ENCODE measurements at places on chromosomes 11 and 22.

GRCh38 chr11:10605941-10606381, 37.5 kb upstream of the LYVE1 start:
- DNase-seq: no peak

- no peak for DNase-seq
These were observed 338.4 kb downstream of the MN1 start for GRCh38 chr22:27463121-27463660.

GRCh38 chr22:20566420-20567260, 59.2 kb downstream of the MED15 start:
- peak; percentile 45 for DNase-seq

GRCh38 chr22:47053013-47053725, 290.7 kb downstream of the TBC1D22A start:
- no peak for DNase-seq

DNA sequence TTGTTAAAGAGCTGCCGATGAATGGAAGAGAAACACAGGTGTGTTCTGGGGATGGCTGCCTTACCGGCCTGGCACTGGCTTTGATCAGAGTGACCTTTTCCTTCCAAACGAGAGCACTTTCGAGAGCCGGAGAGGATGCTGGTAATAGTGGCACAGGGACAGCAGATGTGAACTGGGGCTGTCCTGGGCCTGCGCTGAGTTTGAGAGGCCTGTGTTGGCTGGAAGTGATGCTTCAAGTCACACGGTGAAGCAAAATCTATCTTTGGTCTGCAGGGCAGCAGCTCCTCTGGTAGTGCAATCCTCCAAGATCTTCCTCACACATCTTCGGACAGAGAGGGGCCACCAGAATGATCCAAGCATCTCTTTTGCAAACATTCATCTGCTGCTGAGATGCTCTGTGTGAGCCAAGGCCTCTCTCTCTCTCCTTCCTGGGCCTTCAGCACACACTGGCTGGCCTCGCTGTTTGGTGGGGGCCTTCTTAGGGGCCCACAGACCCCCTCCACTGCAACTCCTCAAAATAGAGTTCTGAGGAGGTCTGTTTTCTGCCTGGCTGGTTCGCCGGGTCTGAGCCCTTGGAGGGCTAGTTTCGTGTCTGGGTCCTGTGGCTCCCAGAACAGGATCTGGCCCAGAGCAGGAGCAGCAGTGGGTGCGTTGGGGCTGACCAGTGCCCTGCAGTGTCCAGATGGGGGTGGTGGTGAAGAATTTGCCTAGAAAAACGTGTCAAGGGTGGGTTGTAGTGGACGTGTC, 6.4 kb downstream of the MPPED1 start:
- no peak for DNase-seq

DNA sequence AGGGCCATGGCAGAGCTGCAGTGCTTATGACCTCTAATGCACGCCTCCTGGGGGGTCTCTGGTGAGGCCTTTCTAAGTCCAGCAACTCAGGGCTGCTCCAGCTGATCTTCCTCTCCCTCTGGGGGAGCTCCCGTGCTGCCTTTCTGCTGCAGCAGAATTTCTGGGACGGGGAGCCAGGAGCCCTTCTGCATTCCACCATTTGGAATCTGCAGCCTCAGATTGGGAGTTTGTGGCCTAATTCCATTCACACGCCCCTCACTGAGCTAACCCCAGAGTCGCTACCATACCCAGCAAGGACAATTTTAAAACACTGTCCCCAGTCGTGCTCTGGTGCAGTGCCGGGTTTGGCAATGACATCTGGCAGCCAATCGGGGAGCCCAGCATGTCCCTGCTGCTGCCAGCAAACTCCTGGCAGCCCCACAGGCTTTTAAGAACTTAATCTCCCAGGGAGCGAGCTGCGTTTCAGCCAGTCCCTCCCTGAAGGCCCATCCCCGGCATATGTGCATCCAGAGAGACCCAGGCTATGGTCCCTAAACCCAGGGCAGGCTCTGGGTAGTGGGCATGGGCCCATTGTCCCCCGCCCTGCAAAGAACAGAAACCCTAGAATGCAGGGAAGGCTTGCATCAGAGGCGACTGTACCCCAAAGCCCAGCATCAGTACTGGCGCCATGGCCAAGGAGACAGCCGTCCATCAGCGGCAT, 4.7 kb downstream of the SHANK2 start:
- no peak for DNase-seq

GRCh38 chr11:109762546-109762945, 330.6 kb upstream of the ZC3H12C start:
- DNase-seq: no peak

- no peak for DNase-seq
These were observed 7.2 kb downstream of the SMTNL1 start for GRCh38 chr11:57544566-57544965.

GRCh38 chr22:36136475-36136874, 24.1 kb downstream of the APOL3 start:
- no peak for DNase-seq

GRCh38 chr11:1126935-1127663, 30.7 kb upstream of the MUC5AC start:
- DNase-seq: no peak

- peak; percentile 55 for DNase-seq
These were observed 30.7 kb downstream of the TOM1 start for GRCh38 chr22:35330258-35330861.

DNA sequence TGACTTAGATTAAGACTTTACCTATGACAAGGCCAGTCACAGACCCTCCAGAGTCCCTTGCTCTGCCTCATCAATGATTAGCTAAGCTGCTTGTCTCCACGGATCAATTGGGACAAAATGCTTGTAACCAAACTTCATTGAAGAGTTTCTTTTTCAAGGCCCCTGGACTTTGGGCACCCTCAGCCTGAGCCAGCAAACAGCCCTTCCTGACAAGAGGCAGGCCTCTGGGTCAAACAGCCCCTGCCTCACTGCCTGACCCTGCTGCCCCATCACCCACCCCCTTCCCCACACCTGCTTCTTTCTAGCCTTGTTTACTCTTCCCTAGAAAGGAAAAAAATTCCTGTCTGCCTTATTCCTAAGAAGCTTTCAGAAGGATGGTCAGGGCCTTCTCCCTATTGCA, 26.3 kb upstream of the CDON start:
- DNase-seq: no peak

DNA sequence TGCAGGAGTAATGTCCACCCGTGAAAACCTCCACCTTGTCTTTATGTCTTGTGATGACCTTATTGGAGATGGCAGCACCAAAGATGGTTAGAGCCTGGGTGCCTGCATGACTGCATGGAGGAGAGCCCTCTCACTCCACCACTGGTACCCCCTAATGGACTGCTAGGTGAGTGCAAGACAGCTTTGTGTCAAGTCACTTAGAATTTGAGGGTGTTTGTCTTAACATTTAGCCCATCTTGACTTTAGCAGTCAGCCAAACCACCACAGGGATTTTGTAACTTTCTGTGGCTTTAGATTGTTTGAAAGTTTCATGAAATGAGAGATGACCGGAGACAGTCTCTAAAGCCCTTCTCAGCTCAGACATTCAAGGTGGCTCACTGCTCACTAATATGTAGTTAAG, 232.9 kb upstream of the NCAM1 start:
- no peak for DNase-seq

DNA sequence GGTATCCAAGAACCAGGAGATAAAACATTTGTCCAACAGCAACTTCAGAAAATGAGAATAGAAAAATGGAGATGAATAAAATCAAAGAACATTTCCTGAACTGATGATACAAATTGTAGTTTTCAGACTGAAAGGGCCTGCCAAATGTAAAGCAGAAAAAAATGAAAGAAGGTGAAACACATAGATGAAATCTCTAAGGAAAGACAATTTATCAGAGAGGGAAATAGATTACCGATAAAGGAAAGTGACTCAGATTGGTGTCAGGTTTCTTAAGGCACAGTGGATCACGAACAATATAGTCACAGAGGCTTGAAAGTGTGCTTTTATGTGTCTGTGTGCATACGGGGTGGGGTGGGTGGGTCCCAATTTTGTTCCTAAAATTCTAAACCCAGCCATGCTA, 4.1 kb upstream of the STT3A start:
- DNase-seq: no peak

GRCh38 chr22:29907753-29908515, 25.0 kb downstream of the MTMR3 start:
- no peak for DNase-seq

- DNase-seq: no peak
These were observed 22.4 kb upstream of the FZD4 start for GRCh38 chr11:86977441-86978050.

- peak; percentile 13 for DNase-seq
These were observed 66.4 kb downstream of the SGSM3 start for GRCh38 chr22:40436505-40437431.

DNA sequence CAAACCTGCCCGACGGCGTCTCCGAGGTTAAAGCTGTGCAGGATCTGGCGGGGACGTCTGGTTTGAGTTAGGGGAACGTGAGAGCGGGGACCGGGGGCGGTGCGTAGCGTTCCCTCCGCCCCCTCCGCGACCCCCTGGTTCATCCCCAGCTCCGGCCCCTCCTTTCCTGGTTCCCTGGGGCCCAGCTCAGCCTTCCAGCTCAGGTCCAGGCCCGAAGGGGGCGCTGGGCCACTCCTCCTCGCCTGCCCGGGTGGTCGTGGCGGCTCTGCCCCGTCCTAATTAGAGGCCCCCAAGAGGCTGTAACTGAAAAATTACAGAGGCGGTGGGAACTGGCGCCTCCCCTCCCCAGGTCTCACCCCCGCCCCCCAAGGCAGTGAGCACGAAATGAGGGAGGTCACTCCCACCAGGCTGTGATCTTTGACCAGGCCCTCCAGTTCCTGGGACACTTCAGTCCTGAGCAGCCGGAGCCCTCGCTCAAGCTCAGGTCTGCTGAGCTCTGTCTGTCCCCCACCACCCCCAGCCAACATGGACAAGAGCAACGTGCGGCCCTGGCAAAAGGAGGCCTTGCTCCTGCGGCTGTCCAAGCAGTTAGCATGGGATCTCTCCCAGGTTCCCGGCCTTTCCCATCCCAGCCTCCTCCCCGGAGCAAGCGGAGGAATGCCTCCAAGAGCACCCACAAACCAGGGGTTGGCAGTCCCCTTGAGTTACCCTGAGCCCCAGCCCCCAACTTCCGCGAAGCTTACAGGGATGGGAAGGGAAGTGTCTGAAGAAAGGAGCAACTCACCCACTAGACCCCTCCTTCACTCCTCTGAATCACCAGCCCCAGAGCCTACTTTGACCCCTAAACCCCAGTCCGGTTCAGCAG, 3.3 kb downstream of the CD248 start:
- DNase-seq: no peak

- DNase-seq: no peak
These were observed 17.5 kb upstream of the TMEM184B start for GRCh38 chr22:38290347-38290746.

DNA sequence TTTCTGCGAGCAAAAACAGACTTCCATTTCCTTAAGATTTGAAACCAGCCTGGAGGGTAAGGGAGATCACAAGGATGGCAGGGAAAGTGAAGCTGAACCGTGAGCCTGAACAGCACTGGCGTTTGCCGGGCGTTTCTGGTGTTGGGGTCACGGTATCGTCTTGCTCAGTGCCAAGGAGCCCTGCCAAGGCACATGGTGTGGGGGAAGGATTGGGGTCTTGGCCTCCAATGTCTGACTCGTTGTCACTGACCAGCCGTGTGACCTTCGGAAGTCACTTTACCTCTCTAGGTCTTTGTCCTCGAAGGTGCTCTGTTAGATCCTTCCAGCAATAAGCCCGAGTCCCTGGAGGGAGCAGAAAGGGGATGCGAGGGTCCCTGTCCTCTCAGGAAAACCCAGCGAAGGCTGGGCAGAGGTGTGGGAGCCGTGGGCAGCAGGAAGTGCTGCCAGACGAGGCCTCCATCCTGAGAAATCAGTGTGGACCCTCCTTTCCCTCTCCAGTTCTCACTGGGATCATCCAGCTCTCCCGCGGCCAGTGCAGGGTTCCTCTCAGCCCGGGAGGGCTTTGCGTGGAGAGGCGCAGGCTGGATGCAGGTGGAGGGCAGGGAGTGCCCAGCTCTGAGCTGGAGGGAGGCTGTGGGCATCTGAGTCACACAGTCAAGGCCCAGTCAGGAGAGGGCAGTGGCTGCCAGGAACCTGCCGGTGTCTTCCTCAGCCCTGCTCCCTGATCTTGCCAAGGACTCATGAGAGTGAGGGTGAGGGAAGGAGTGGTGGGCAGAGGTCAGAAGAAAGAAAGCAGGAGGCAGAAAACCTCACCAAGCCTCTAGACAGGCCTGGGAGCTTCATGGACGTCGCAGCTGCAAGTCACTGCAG, 18.9 kb downstream of the TOM1 start:
- DNase-seq: no peak

DNA sequence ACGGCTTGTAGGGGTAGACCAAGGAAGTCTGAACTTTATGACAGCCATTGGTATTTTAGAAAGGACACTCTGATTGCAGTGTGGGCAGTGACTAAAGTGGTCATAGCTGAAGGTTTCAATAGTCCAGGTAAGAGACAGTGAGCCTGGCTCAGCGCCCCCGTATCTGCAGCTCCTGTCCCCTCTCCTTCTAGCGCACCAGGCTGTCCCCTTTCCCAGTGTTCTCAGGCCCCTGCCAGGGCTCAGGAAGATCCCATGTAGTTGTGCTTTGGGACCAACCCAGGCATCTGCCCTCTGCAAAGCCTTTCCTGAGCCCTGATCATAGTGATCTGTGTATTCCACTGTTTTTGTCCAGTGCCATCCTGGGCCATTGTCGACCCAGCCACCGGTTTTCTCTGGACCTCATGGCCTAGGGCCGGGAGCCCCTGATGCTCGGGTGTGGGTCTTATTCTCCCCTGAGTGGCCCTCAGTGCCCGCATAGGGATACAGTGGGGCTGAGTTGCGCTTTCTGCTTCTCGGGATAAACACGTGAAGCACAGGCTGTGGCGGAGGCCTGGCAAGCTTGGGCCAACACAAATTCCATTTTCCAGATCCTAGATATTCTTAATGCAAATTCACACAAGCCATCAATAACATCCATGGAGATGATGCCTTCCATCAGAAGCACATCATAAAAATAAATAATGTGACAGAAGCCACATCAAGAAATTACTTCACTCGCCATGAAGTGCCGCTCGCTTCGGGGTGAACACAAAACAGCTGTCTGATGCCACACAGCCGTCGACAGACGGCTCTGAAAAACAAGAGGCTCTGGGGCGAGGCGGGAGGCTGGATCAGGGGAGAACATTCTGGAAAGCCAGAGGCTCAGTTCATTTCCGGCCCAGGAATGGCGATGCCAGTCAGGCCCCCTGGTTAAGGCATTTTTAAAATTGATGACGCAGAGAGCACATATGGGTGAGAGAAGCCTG, 805.0 kb downstream of the TBC1D22A start:
- no peak for DNase-seq

DNA sequence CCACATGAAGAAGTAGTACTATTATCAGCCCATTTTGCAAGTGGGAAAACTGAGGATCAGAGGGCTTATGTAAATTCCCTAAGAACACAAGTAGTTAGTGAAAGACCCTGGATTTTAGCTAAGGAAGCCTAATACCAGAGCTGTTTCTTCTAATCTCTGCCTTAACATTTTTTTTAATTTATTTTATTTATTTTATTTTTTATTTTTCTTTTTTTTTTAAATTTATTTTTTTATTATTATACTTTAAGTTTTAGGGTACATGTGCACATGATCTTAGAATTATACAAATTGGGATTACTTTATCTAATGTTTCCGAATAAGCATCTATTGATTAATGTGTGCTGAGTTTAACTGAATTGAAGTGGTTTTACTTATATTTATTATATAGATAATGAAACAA, 1015.3 kb downstream of the LRRC4C start:
- no peak for DNase-seq

GRCh38 chr11:100383357-100383865, 303.7 kb upstream of the ARHGAP42 start:
- DNase-seq: no peak

GRCh38 chr22:44823806-44824205, 71.4 kb downstream of the ARHGAP8 start:
- no peak for DNase-seq

GRCh38 chr11:8665222-8665621, 17.2 kb downstream of the TRIM66 start:
- DNase-seq: no peak
